ENCODE measurements at places on chromosomes 5 and 9.

DNA sequence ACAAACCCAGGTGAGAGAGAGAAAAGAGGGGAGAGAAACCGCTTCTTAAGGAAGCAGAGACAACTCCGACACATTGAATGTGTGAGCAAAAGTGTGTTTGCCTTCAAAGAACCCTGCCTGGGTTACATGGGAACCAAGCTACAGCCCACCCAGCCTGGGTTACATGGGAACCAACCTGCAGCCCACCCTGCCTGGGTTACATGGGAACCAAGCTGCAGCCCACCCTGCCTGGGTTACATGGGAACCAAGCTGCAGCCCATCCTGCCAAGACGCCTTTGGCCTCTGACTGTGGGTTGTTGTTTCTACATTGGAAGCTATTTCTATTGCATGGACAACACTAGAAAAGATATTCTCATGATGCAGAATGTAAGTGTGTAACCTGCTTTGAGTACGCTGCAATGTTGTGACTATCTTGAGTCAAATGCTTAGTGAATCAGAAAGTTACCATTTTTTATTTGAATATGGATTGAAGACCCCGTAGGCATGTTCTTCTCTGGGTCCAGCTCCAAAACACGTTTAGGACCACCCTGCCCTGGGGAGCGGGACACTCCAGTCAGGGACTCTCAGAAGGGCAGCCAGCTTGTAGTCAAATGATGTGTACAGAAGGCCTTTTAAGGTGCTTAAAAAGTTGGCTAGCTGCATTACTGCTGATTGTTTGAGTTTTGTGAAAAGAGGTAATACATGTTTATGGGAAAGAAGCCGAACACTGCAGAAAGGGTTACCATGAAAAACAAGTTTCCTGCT, 39.1 kb upstream of the UNC5A start:
- H3K27me3 ChIP-seq, result peaks cover 82% of the 10 kb centered on the region
- H3K4me1 ChIP-seq, result peaks cover 1% of the 10 kb centered on the region
- no peaks in the 10 kb centered on the region for H3K36me3 ChIP-seq
- H3K4me3 ChIP-seq, result no peak overlapping the region

DNA sequence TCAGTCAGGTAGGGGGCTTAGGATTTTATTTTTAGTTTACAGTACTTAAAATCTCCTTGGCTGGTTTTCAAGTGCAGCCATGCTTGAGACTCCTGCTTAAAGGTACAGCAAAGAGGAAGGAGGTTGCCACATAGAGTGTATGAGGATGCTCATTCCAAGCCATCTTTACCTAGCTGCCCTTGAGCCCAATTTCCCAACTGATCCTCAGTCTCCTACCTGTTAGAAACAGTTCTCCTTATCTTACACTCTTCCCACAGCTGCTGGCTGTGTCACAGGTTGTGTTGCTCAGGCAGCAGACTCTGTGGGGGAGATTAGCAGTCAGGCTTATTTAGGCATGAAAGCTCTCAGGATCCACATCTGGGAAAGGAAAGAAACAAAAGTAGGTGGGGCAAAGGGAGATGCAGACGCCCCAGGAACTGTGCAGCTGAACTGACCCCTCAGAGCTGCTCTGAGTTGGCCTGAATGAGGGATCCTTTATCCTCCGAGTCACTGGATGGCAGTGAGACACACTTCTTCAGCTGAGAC, 95.1 kb downstream of the NMUR2 start:
- no peak overlapping the region for H3K27ac ChIP-seq
- no peaks in the 10 kb centered on the region for H3K36me3 ChIP-seq
- DNase-seq, result no peak
- no peaks in the 10 kb centered on the region for H3K4me1 ChIP-seq
- H3K27me3 ChIP-seq, result no peaks in the 10 kb centered on the region

DNA sequence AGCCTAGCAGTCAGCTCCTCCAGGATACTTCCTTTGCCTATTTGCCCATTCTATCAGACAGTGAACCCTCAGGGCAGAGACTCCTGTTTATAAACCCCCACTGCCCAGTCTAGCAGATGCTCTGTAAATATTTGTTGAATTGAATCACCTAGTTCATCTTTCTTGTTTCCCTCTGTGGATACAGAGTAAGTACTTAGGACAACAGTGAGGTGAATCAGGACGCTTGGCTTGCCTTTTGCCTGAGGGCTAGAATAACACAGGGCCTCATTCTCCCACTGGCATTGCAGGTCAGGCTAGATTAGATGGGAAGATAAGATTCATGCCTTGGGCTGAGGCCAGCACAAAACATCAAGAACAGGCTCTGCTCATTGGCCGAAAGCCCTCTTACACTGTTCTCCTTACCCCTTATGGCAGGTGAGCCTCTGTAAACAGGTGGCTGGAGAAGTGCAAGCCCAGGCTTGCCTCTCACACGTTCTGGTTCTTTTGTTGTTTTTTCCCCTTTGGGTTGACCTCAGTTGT, 22.2 kb downstream of the TNFSF8 start:
- H3K36me3 ChIP-seq, result no peaks in the 10 kb centered on the region
- H3K4me3 ChIP-seq, result no peak overlapping the region
- peaks cover 8% of the 10 kb centered on the region for H3K4me1 ChIP-seq
- no peak overlapping the region for H3K27ac ChIP-seq
- DNase-seq, result peak; percentile 75

- H3K27ac ChIP-seq, result no peak overlapping the region
- H3K36me3 ChIP-seq, result no peaks in the 10 kb centered on the region
- H3K4me1 ChIP-seq, result peaks cover 26% of the 10 kb centered on the region
- H3K27me3 ChIP-seq, result no peaks in the 10 kb centered on the region
- peak overlapping the region; percentile 81 for H3K4me3 ChIP-seq
Measured at GRCh38 chr5:140112685-140113179, 1.2 kb upstream of the PURA start.

All from mesenchymal stem cell (in vitro differentiated cells and primary cell).